ENCODE measurements at places on chromosomes 3 and 15.

GRCh38 chr3:141367038-141367730 lies 1.1 kb upstream of the ZBTB38 start:
- DNase-seq = no peak

DNA sequence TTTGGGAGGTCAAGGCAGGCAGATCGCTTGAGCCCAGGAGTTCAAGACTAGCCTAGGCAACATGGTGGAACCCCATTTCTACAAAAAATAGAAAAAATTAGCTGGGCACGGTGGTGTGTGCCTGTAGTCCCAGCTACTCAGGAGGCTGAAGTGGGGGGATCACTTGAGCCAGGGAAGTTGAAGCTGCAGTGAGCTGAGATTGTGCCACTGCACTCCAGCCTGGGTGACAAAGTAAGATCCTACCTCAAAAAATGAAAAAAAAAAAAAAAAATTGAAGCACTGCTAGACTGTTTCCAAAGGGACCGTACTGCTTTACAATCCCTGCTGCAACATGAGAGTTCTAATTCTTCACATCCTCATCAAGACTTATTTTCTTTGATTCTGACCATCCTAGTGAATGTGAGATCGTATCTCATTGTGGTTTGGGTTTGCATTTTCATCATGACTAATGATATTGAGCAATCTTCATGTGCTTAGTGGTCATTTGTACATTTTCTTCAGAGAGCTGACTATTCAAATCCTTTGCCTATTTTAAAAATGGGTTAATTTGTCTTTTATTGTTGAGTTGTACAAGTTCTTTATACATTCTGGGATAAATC lies 10.8 kb downstream of the CMTM8 start:
- DNase-seq = no peak

DNA sequence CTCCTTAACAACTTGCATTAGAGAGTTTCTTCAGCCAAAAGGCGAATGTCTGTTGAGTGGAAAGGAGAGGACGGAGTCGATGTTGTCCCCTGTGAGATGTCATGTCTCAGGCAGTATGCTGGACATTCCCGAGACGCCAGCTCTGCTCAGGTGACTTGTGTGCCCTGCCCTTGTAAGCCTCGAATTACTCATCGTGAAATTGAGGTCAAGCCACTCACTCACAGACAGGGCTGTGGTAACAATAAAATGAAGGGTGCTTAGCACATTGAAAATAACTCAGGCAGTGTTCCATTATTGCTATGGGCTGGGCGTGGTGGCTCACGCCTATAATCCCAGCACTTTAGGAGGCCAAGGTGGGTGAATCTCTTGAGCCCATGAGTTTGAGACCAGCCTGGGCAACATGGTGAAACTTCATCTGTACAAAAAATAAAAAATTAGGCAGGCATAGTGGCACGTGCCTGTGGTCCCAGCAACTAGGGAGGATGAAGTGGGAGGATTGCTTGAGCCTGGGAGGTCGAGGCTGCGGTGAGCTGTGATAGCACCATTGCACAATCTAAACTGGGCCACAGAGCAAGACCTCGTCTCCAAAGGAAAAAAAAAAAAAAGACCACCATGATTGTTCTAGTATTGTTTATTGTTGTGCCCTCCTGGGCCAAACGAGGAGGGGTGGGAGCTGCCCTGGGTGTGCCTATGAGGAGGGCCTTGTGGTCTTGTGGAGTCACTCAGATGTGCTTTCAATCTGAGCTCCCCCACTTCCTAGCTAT lies 214.4 kb downstream of the THSD4 start:
- DNase-seq = no peak

- DNase-seq = no peak
Observed at GRCh38 chr3:140974900-140975299, 33.3 kb downstream of the SLC25A36 start.

GRCh38 chr3:119296727-119297122 lies 2.5 kb downstream of the ARHGAP31 start:
- no peak for DNase-seq

DNA sequence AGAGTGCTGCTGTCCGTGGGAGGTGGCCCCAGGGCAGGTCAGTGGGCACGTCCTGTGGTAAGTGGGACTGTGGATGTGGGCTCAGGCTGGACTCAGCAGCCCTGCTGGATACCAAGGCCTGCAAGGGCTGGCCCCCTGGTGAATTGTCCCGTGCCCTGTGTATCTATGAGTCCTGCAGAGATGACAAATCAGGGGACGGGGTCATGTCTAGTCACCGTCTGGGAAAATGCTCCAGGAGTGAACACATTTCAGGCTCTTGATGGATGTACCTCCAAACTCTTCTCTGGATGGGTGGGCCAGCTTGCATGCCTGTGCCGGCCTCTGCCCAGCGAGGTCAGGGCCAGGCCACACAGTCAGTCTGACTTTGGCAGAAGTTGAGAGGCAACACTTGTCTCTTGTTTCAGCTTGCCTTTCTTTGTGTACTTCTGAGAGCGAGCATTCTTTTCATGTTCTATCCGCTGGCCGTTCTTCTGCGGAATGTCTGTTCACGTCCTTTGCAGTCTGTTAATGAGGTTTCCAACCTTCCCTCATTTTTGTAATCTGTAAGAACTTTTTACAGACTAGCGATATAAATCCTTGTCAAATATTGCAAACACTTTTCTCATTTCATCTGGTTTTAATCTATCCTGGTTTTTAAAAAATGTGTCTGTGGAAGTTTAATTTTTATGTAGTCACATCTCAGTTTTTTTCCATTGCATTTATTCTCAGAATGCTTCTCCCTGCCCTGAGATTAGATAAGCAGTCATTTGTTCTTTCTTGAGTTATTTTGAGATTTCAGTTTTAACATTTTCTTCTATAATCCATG lies 11.4 kb upstream of the STAB1 start:
- no peak for DNase-seq

GRCh38 chr3:35216501-35217266 lies 422.6 kb upstream of the ARPP21 start:
- no peak for DNase-seq

DNA sequence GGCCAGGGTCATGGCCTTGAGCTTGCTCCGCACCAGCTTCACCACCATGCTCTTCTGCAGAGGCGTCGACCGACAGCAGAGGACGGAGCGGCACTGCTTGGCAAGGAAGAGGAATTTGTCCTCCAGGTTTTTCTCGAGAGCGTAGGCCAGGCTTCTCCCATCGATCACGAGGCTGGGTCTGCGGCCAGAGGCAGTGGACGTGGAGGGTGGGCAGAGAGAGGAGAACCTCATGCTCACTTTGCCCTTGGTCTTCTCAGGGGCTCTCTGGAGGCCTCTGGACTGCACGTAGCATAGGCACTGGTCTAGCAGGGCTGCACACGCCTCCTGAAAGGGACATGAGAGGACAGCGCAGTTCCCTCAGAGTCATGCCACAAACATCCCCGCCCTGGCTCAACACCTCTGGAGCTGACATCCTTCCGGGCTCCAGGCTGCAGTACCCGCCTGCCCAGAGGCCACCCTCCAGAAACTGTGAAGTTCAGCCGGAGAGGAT lies 168.3 kb downstream of the ATP10A start:
- DNase-seq = no peak

DNA sequence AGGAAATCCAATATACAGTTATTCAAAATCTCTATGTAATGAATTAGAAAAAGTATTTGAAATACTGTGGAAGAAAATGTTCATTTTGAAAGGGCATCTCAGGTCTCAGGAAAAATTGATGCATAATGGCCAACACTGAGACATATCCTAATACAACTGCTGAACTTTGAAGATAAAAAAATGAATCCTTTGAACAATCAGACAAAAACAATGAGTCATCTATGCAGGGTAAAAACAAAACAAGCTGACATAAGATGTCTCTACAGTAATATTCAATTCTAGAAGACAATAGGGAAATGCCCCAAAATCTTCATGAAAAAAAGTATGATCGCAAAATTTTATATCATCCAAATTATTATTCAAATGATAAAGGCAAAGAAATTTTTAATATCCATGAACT lies 34.0 kb upstream of the ZNF280D start:
- no peak for DNase-seq

- DNase-seq = no peak
Observed at GRCh38 chr3:10219737-10220136, 28.5 kb upstream of the TATDN2 start.

GRCh38 chr3:124552224-124552623 lies 178.0 kb upstream of the UMPS start:
- DNase-seq = no peak

DNA sequence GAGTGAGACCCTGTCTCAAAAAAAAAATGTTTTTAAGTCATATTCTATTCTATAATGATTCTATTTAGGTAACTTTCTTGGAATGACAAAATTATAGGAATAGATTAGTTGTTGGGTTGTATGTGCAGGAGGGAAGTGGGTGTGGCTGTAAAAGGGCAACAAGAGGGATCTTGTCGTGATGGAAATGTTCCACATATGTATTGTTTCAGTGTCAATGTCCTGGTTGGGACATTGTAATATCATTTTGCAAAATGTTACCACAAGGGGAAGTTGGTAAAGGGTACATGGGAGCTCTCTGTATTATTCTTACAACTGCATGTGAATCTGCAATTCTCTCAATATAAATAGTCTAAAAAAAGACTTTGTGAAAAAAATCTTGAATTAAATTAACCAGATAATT lies 14.3 kb upstream of the ABHD5 start:
- no peak for DNase-seq

DNA sequence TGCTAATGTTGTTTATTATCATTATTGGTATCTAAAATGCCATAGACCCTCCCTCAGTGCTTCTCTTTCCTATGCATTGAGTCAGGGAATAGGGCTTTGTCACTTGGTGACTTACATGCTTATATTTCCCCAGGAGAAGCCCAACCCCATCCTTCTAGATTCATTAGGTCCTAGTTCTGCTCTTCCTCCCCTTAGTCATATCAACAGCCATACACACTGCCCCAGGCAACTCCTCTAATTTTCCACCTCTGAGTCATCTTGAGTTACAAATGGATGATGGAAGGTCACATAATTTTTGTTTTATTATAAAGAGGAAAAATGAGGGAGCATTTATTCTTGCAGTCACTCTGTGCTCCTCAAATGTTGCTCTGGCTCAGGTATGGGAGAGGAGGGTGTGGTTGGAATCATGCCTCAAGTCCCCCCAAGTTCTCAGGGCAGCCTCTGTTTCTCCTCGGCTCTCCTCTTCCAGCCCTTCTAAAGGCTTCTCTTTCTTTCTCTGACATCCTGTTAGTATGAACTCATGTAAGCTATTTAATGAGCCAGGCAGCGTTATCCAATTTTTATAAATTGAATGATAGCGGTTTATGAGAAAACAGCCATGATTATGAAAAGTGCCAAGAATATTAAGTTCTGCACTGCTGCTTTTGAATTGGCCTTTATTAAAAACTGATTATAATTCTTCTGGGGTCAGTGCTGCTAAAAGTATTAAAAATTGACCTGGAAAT lies 45.6 kb upstream of the FSTL1 start:
- DNase-seq = no peak

- no peak for DNase-seq
Observed at GRCh38 chr15:88431441-88431840, 35.7 kb downstream of the MRPL46 start.

DNA sequence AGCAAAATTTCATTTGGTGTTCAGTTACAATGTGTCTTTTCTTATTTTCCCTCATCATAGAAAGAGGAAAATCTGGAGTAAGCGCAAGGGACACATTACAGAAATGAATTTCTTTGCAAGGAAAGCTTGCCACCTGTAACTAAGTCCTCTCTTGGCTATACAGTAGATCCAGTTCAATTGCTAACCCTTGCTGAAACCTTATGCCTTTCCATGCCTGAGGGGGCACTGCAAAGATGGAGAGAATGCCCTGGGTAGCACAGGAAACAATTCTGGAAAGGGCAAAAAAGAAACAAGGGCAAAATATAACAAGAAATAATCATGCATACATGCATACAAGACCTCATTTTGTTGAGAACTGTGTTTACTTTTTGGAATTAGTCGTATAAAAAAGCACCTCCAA lies 4.3 kb downstream of the CADM2 start:
- DNase-seq = no peak

- no peak for DNase-seq
Observed at GRCh38 chr3:177154733-177155132, 42.5 kb downstream of the TBL1XR1 start.

DNA sequence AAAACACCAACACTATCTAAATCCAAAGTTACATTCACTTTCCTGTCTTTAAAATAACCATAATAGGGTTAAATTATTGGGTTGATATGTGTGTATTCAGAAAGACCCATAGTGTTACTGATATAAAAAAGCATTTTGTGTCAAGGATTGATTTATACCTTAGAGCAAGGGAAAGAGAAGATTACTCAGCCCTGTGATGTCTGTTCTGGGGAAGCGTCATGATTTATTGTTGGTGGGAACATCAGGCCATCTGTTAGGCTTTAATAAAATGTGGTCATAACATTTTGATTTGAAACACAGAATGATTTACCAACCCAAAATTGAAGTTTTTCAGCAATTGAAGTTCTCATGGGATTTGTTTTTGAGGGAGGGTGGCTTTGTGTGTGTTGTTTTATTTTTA lies 33.2 kb downstream of the SIDT1 start:
- DNase-seq = no peak

DNA sequence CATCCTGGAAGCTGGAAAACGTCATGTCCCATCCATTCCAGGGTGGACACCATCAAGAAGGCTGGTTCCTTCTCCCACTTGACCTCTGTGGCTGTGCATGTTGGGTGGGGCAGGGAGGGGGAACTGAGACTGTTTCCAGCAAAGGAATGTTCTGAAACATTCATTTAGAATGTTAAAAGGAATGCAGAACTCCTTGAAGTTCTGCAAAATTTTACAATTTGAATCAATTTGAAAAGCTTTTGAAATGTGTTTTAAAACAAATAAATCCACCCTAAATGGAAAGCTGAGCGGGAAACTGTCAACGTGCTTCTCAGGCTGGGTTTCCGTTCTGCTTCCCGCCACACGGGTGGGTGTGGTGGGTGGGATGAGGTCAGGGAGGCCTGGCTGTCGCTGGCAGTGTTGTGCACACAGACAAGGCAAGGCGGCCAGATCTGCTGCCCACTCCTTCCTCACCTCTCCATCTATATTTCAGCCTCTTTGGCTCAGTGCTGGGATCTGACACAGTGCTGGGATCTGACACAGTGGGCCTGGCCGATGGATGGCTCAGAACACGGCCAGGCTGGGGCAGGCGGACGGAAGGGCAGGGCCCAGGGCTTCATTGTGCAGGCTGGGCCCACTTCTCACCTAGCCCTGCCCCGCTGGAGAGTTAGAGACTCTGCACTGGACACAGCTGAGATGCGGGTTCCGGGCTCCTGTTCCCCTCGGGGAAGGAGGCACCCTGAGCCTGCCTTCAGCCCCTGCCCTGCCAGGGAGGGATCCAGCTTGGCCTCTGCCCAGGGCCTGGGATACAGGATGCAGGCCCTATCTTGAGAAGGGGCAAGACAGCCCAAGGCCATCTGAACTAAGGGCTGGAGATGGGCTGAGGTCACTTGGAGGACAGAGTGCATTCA lies 110.4 kb downstream of the TMEM266 start:
- DNase-seq = no peak
